Stimulated activated naive CD8-positive, alpha-beta T cell treated with anti-CD3 and anti-CD28 coated beads, Interleukin-15, amount 100 ng/mL, for 72 hours (primary cell): ENCODE measurements at places on chromosomes 13 and 19.

GRCh38 chr13:23554000-23554399, 16.2 kb upstream of the TNFRSF19 start:
- no peak for DNase-seq

GRCh38 chr13:96090240-96091101, 564 bp downstream of the HS6ST3 start:
- no peak for DNase-seq

DNA sequence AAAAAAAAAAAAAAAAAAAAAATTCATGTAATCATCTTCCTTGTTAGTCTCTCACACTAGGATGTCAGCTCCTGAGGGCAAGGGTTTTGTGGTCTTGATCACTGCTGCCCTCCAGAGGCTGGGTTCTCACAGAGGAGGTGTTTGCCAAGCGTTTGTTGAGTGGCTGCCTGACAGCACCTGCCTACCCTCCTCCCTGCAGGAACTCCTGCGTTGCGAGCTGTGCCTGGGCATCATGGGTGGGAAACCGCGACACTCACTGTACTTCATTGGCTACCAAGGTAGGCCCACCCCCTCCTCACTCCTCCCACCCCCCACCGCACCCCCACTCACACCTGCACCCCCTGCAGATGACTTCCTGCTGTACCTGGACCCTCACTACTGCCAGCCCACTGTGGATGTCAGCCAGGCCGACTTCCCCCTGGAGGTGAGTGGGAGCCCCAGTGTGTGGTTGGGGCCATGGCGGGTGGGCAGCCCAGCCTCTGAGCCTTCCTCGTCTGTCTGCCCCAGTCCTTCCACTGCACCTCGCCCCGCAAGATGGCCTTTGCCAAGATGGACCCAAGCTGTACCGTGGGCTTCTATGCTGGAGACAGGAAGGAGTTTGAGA, 8.1 kb downstream of the ATG4D start:
- no peak for DNase-seq

GRCh38 chr19:56423276-56423984, 19.3 kb downstream of the ZNF583 start:
- no peak for DNase-seq

- no peak for DNase-seq
These were observed 138.2 kb downstream of the CRYL1 start for GRCh38 chr13:20387441-20387971.

- no peak for DNase-seq
These were observed 51.7 kb upstream of the RNF113B start for GRCh38 chr13:98228661-98229341.

DNA sequence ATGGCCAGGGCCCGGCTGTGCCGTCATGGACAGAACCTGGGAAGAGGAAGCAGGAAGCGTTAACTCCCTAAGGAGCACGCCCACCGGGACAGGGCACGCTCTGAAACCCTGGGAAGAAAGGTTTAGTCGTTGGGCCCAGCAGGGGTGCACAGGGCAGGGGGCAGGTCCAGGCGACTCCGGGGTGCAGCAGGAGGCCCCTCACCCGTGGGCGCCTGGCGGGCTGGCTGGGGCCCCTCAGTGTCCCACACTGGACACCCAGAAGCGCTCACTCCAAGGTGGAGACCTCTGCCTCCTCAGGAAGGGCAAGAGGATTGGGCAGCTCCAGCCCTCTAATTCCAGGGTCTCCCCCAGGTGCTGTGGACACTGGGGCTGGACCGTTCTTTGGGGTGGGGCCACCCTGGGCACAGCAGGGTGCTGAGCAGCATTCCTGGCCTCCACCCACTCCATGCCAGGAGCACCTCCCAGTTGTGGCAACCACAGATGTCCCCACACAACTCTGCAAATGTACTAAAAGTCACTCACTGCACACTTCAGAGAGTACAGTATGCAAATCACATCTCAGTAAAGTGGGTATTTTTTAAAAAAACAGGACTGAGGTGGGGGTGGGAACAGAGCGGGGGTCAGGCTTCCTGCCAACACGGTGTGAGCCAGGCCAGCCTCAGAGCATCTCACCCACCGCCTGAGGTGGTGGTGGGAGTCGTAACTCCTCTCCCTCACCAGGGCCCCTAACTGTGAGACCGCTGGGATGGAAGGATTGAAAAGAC, 35.2 kb downstream of the PIP5K1C start:
- no peak for DNase-seq

- no peak for DNase-seq
These were observed 1.6 kb downstream of the ZNF730 start for GRCh38 chr19:23118400-23118799.

DNA sequence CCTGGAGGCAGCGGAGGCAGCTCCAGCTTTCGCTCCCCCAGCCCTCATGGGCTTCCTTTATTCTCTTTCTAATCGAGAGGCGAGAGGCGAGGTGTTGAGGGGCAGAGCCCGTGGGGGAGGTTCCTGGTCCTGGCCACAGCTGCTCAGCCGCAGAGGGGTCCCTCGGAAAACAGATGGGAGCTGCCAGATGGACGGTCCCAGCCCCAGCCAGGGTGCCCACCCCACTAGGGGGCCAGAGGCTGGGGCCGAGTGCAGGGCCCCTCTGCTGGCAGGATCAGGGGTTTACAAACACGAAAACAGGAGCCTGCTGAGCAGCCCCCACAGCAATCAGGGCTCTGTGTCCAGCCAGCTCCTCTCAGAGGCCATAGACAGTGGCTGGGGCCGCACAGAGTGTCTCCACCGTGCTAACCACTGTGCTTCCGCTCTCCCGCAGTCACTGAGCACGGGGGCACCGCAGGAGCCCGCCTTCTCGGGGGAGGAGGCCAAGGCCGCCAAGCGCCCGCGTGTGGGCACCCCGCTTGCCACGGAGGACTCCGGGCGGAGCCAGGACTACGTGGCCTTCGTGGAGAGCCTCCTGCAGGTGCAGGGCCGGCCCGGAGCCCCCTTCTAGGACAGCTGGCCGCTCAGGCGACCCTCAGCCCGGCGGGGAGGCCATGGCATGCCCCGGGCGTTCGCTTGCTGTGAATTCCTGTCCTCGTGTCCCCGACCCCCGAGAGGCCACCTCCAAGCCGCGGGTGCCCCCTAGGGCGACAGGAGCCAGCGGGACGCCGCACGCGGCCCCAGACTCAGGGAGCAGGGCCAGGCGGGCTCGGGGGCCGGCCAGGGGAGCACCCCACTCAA, 182.2 kb downstream of the KDM4B start:
- DNase-seq, result peak; percentile 7

- no peak for DNase-seq
These were observed 10.0 kb downstream of the IQCN start for GRCh38 chr19:18264137-18264854.

DNA sequence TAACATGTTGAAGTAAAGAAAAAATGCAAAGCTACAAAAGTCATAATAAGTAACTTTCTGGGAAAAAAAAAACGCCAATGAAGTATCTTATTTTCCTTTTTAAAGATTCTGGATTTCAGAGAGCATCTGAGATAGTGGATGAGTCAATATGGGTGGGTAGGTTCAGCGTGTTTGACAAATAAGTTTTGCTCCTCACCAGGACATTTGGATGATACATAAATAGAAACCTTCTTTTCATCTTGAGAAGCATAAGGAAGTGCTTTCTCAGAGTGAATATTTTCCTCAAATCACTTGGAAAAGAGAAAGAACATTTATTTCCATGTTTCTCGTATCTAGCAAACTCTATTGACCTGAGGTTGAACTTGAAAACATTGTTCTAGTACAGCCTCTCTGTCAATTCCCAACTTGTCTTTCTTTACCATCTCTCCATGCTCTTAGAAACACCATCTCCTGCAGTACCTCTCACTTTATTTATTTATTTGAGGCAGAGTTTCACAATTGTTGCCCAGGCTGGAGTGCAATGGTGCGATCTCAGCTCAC, 463.2 kb downstream of the KLF5 start:
- DNase-seq, result no peak

DNA sequence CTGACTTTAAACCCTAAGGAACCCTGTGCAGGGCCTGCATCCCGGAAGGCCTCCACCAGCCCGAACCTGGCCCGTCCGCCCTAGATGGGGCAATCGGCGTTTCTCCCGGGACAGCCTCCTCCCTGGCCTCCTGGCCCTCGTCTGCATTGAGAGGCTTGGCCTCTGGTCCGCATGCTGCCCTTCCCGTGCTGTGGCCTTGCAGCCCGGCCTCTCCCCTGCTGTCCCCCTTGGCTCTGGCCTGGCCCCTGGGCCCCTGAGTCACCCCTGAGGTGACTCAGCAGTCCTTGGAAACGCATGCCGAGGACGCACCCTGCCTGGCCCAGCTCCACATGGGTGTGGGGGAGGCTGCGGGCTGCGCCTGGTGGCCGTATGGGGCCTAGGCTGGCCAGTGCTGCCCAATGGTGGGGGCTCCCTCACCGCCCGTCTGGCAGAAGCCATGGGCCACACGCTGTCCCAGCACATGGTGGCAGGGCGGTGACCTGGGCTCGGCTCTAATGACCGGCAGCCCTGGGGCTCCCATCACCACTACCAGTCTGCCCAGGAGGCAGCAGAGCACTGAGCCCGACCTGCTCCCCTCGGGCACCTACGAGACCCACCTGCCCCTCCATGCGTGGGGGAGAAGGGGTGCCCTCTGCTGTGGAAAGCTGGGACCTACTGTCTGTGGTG, 25.7 kb downstream of the SH3GL1 start:
- DNase-seq, result no peak

GRCh38 chr13:91359631-91360030, 12.1 kb downstream of the MIR17HG start:
- DNase-seq, result no peak

GRCh38 chr19:35901055-35901644, 810 bp upstream of the NFKBID start:
- no peak for DNase-seq

DNA sequence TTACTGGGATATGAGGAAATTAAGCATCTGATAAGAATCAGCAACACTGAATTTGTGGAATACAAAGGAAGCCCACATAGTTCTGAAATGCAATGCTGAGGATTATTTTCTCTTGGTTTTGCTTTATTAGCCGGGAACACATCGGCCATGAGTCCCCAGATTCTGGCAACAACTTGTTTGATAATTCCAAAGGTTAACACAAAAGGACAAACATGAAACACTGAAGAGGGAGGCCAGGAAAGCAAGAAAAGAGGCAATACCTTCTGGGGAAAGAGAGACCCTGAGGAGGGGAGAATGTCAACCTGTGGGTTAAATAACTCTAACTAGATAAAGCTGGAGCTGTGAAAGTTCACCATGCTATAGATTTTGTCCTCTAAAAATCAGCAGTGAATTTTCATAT, 285.9 kb downstream of the ITGBL1 start:
- no peak for DNase-seq

DNA sequence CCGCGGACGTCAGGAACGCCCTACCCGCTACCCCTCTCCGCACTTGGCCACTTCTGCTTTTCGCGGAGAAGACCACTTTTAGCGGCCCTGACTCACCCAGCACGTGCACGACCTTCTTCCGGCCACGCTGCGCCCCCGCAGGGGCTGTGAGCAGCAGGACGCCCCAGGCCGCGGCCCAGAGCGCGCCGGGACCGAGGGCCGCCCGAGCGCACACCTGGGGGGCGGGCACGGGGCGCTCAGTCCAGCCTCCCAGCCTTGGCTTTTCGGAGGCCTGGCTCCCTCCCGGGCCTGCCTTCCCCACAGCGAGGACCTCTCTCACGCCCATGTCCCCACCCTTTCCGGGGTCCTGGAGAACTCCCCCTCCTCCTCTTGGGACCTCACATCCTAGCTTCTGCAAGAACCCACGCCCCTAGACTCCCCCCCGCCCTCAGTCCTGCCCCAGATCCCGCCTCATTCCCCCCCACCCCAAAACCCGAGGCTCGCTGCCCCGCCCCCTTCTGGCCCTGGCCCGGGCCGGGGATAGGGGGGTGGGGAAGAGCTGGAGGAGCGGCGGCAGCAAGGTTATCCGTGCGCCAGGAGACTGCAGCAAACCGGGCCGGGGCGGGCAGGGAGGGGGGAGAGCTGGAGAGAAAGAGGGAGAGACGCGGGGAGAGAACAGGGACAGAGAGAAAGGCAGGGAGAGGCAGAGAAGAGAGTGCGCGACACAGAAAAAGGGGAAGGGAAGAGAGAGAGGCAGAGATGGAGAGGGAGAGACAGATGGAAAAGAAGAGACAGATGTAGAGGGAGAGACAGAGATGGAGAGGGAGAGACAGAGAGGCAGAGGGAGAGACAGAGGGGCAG, 11.5 kb downstream of the TM6SF2 start:
- DNase-seq, result no peak

DNA sequence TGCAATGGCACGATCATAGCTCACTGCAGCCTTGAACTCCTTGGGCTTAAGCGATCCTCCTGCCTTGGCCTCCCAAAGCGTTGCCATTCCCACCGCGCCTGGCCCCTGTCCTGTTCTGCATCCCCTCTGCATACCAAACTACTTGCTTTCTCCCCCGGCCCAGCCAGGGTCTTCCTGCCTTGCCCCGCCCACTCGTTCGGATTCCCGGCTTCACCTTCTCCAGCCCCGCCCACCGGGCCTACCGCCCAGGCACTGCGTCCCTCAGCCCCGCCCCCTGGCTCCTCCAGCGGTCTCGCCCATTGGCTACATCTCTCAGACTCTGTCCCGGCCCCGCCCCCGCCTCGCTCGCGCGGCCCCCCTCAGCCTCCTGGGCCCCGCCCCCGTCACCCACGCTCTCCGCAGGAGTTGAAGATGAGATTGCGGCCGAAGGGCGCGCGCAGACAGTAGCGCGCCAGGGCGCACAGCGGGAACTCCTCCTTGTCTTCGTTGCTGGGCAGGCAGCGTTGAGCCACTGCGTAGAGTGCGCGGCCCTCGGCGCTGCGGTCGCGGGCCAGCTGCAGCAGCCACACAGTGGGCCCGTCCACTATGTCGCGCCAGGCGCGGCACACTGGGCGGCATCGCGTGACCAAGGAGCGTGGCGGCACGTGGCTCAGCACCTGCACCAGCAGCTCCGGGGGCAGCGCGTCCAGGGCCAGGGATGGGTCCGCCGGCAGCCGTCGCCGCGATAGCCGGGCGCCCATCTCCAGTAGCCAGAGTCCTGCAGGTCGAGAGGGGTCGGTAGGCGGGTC, 19.0 kb downstream of the MRPS12 start:
- DNase-seq, result peak; percentile 85

DNA sequence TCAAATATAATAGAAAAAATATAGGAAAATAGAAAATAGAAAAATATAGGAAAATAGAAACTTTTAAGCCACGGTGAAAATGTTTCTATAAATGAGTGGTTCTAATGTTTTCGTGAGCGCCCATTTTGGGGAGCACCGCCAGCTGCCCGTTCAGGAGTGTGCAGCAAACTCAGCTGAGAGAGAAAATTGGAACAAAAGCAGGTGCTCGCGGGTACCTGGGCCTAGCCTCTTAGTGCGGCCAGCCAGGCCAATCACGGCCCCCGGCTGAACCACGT, 204 bp upstream of the PDX1 start:
- no peak for DNase-seq

GRCh38 chr19:53978975-53979801, 12.2 kb upstream of the CACNG6 start:
- no peak for DNase-seq

GRCh38 chr13:94988654-94989053, 276.3 kb upstream of the SOX21 start:
- no peak for DNase-seq

DNA sequence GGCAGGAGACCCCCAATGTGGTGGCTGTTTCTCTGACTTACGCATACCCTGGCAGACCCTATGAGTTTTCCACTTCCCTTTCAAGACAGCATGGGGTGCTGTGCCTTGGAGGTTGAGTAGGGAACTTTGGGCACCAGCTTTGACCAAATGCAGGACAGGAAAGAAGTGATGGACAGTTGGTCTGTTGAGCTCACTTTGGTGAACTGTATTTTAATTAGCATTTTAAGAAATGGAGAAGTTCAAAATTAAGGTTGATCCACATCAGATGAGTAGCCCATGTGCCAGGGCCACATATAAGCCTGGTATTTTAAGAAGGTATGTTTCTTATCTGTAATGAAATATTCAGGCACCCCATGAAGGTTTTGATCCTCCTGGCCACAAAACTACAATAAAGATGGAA, 46.1 kb upstream of the RAP2A start:
- no peak for DNase-seq
